Activated effector memory CD4-positive, alpha-beta T cell treated with anti-CD3 and anti-CD28 coated beads, Interleukin-2, amount 50 U/mL, for 16 hours (primary cell): ENCODE measurements at places on chromosomes 1 and 21.

DNA sequence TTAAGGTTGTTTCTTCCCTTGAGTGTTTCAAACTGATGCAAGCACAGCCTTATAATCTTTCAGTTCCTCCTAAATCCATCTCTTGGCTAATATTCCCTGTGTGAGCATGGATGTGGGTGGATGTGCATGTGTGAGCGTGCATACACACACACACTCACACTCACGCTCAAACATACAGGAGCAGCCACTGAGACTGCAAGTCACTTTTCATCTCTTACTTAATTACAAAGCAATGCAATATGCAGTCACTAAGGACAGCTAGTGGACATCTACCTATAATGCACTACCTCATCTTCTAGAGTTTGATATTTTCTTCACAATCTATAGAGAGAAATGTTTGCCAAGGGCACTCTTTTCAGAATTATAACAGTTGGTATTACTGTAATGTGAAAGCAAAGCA, 1.4 kb downstream of the ESRRG start:
- no peak for DNase-seq

GRCh38 chr1:68542586-68542985, 45.7 kb upstream of the DEPDC1 start:
- no peak for DNase-seq

DNA sequence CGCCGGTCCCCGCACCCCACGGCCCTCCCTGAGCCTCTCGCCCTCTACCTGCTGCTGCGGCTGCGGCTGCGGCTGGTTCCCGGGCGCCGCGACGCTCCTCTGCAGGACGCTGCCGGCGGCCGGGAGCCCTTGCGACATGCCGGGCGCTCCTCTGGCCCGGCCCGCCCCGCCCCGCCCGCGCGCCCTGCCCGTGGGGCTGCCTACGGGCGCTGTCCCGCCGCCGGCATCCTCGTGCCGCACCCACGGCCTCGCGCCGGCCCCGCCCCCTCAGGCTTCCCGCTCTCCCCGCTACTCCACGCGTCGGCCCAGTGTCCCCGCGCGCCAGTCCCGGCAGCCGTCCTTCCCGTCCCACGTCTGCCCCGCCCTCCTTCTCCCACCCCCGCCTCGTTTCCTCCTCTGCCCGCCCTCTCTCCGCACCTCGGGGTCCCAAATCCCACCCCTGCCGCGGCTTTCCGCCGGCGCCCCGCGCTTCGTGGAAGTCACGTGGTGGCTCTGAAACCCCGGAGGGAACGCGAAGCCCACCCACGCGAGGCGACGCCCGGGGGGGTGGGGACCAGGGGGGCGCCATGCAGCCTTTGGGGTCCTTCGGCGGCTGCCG, at the start of gene BATF3:
BATF3 (minus strand) TSS at position 216 of the 598 bp plus-strand sequence; CDS start at position 138, 78 bp downstream.
- peak; percentile 86 for DNase-seq

DNA sequence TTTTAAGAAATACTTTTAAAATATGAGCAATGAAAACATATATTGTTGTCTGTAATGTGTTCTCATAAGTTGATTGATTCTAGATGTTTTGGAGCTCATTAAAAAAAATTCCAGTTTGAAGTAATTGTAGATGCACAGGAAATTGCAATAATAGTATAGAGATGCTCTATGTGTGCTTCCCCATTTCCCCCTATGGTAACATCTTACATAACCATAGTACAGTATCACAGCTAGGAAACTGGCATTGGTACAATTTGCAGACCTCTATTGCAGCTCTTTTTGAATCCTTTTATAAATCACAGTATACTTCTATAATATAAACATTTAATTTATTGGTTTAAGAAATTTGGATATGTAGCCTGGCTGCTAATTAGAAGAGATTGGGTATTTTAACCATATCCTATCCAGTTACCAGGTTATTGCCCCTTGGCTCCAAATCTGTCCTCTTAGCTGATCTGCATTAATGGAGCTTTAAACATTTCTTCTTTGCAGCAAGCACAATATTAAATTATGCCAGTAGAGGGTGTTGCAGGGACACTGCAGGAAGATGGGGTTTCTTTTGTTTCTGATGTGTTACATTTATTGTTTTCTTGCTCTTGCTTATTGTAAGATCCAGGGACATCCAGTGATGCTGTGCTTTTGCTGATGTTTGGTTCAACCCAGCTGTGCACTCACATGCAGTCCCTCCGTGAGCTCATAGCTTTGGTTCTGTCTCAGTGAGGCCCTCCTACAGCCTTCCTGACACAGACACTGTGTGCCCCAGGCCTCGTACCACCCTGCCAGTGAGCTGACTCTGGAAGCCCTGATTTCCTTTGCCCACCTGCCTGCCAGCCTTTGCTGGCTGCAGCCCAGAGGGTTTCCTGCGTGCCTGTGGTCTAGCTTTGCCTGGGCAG, 103.3 kb downstream of the RABGAP1L start:
- DNase-seq, result no peak

DNA sequence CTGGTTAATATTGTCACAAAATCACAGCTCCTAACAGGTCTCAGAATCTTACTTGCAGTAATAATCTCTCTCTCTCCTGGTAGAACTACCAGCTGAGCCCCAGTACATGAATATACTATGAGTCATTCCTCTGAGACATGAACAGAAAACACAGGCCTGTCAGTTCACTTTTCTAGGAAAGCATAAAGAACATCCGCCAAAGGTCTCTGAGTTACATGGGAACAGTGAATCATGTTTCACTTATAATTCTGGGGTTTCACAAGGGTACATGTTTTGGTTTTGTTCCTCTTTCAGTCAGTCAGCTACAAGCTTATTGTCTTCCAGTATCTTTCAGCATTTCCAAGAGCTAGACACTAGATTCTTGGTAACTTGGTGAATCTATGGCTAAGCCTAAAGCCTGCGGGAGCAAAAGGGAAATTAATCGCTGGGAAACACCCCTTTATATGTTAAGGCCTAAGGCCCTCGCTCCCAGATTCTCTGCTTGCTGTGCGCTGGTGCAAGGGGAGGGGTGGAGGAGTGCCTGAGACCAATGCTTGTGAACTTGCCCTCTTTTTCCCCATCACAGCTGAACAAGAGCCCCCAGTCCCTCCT, 31.7 kb downstream of the IFNGR2 start:
- peak; percentile 66 for DNase-seq

DNA sequence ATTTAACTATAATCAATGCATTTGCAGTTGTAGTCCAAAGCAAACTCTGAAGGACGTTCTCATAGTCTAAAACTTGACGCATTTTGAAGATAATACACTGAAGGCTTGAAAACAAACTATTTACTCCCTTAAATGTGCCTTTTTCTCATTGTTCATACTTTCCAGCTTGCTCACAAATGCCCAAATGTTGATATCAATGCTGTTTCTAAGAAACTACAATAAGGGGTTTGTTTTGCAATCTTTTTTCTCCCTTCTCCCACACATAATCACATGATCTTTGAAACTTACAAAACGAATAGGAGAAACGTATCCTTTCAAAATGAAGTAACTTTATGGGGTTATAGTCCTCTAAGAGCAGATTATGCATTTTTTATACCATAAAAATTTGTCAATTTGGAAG, 508.7 kb downstream of the DPYD start:
- no peak for DNase-seq
